Left ventricle myocardium inferior (tissue), 1 donor: ENCODE measurements at places on chromosomes 12 and 14. TPM values are rescaled to one million over a fixed set of nuclear protein-coding genes. Genes with fewer than 3 reads are reported as not detected.

DNA sequence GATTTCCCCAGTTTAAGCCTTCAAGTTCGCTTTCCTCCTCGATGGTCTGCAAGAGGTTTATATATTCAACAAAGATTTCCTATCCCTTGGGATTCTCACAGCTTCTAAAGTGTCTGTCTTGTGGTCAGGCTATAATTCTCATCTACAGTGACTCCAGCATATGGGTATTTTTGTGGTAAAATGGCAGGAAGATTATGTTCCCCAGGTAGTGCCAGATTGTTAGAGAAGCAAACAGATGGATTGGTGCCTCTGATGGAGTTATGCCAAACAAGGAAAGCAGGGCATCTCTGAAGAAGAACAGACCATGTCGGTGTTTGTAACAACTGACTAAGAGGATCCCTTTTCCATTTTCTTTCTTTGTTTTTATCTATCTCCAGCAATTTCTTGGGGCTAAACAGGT lies 5.5 kb upstream of the CCDC175 start:
- DNase-seq = no peak
- no peak overlapping the region for H3K27ac ChIP-seq
- no peaks in the 10 kb centered on the region for H3K36me3 ChIP-seq
- peaks cover 36% of the 10 kb centered on the region for H3K27me3 ChIP-seq
- no peaks in the 10 kb centered on the region for H3K4me1 ChIP-seq

- no peak overlapping the region for H3K4me3 ChIP-seq
- H3K27ac ChIP-seq = no peak overlapping the region
- peaks cover 4% of the 10 kb centered on the region for H3K27me3 ChIP-seq
Observed at GRCh38 chr14:36021030-36021422, 155.5 kb downstream of the PTCSC3 start.

DNA sequence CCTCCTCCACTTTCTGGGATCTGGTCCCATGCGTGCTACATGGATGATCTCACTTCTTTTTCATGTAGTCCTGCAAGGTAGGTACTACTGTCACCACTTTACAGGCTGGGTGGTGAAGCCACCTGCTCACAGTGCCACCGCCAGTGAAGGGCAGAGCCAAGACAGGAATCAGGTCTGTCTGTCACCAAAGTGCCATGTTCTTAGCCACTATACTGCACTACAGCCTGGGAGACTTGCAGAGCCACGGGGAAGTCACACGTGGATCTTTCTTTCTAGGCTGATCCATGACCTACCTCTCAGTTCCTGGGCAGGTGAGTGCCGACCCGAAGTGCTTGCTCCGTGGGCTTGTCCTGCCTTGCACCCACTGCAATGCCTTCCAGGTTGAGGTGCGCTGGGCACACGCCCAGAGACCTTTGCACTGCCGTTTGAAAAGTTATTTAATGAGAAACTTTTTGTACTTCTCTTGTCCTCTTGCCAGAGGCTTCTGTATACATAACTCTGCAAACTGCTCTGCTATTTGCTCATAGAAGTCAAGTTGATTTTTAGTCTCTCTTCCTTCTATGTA lies 19.7 kb upstream of the CLMN start:
- no peak for DNase-seq
- H3K4me3 ChIP-seq = no peak overlapping the region
- H3K27me3 ChIP-seq = peaks cover 29% of the 10 kb centered on the region
- H3K27ac ChIP-seq = no peak overlapping the region

GRCh38 chr12:125244338-125244737 lies 179.1 kb downstream of the AACS start:
- H3K4me1 ChIP-seq = no peaks in the 10 kb centered on the region
- no peak for DNase-seq

DNA sequence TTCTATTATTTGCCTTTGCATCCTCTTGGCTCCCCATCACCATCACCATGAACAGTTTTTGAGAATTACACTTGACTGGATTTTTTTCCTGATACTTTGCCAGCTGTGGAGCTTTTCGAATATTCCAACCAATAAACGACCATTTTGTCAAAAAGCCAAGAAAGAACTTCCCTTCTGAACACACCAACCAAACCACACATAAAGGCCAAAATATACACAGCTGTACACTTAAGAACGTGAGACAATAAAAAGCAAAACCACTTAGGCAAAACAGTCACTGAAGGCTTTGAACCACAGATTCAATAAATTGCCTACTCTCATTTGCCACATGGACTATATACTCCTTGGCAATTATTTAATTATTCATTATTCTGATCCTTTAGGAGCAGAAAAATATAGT lies 1.1 kb downstream of the C14orf93 start:
- no peak for DNase-seq
- peaks cover 38% of the 10 kb centered on the region for H3K4me1 ChIP-seq
- no peak overlapping the region for H3K4me3 ChIP-seq
- no peaks in the 10 kb centered on the region for H3K36me3 ChIP-seq
- no peaks in the 10 kb centered on the region for H3K27me3 ChIP-seq

DNA sequence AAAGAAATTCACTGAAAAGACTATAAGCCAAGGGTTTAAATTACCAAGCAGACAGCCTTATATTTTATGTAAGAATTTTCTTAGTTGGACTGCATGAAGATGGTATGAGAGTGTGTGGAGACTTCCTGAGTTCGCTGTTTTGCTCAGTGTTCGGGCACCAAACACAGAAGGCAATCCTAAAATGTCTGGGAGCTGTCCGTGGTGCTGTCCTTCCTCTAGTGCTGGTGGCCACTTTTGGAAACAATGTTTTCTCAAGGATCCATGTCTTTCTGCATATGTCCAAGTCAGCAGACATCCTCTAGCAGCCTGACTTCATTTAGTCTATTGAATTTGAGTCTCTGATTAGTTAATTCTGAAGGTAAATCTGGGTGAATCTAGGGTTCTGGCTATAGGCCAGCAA lies 135.8 kb downstream of the SLC8A3 start:
- H3K27me3 ChIP-seq = peaks cover 70% of the 10 kb centered on the region
- DNase-seq = no peak
- no peak overlapping the region for H3K27ac ChIP-seq
- no peaks in the 10 kb centered on the region for H3K4me1 ChIP-seq

DNA sequence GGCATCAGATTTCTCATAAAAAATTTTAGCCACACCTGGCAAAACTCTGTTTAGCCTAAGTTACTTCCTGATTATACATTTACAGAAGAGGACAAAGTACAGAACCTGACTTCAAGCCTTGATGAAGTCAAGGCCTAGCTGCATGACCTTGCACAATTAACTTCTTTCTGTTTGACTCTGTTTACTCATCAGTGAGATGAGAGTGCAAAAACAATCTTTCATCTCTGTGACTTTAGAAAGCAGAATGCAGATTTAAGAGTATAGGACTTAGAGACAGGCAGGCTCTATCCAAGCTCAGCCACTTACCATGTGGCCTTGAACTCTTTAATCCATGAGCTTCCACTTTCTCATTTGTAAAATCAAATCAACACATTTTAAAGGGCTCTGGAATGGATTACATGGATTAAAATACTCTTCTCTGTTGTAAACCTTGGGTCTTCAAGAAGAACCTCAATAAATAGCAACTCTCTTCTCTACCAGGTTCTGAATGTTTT lies 1178.9 kb downstream of the FLRT2 start:
- no peaks in the 10 kb centered on the region for H3K27me3 ChIP-seq
- no peaks in the 10 kb centered on the region for H3K36me3 ChIP-seq
- H3K27ac ChIP-seq = no peak overlapping the region
- no peak for DNase-seq
- H3K4me1 ChIP-seq = no peaks in the 10 kb centered on the region

TGFB3 gene
- 27.2 TPM for total RNA-seq

RHOJ gene
- total RNA-seq = 14.6 TPM

GARIN6 gene
- total RNA-seq = not detected

OR10G2 gene
- total RNA-seq = not detected

GALNT16 gene
- 70.5 TPM for total RNA-seq
